ENCODE measurements at places on chromosomes 5 and 9.

GRCh38 chr5:181133610-181134231 is 2.8 kb upstream of the OR2V1 start:
- no peak for DNase-seq

DNA sequence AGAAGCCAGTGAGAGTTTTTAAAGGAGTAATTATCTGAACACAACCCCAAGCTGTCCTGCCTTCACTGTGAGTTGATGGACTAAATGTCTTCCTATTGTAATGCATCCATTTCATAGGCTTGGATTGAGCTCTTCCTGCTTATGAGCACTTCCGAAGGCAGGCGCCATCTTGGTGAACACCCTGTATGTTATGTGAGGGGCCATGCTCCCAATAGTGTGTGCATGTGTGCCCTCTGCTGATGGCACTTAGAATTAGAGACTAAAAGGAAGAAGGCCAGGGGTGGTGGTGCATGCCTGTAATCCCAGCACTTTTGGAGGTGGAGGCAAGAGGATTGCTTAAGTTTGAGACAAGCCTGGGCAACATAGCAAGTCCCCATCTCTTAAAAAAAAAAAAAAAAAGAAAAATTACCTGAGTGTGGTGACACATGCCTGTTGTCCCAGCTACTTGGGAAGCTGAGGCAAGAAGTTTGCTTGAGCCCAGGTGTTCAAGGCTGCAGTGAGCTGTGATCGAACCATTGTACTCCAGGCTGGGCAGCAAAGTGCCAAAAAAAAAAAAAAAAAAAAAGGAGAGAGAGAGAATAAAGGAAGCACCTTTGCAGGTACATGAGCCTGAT is 65.0 kb downstream of the C9orf152 start:
- DNase-seq: no peak

GRCh38 chr5:125484272-125484741 is 737.9 kb upstream of the ZNF608 start:
- DNase-seq: no peak

DNA sequence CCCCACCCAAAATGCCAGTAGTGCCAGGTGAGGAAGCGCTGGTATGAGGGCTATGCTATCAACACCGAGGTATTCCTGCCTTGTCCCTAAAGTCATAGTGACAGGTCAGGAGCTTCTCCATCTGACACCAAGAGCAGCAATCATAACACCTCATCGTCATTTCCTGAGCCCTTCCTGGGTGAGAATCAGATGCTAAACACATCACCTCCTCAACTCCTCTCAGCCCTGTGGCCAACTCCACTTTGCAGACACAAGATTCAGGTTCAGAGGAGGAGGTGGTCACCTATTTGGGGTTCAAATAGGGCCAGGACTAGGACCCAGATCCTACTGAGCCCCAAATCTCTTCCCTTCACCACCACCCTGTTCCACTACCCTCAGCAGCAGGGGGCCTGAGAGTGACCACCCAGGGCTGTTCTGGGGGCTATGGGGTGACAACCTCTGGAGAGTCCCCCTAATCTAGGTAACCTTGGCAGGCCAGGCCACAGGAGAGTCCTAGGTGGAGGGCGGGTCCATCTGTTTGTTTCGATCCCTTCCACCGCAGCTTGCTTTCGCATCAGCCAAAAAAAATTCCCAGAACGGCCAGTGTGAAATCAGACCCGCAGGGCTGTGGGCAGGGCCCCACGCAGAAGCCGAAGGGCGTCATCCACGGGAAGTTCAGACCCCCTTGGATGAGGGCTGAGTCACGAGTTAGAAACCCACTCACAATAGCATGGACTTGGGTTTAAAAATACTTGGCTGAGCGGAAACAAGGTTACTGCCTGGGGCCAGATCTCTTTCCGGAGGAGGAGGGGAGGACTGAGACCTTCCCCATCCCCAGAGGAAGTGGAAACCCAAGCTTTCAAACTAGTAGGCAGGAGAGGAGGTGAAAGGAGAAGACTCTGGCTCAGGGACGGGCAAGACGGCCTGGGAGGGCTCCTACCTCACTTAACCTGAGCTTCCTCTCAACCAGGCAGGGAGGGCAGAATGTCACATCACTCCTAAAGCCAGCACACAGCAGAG is 8.7 kb downstream of the STK10 start:
- DNase-seq: no peak

GRCh38 chr5:114097570-114097969 is 264.3 kb upstream of the KCNN2 start:
- DNase-seq: no peak

- DNase-seq: no peak
Measured at GRCh38 chr9:90838098-90838497, 36.5 kb downstream of the SYK start.

- DNase-seq: no peak
Measured at GRCh38 chr5:39867923-39868322, 443.1 kb upstream of the DAB2 start.

GRCh38 chr5:161093100-161093499 is 241.1 kb upstream of the ATP10B start:
- no peak for DNase-seq

- DNase-seq: peak; percentile 22
Measured at GRCh38 chr9:37302277-37302676, 120.2 kb upstream of the GRHPR start.

GRCh38 chr9:36959681-36960574 is 74.1 kb downstream of the PAX5 start:
- DNase-seq: no peak

- DNase-seq: no peak
Measured at GRCh38 chr9:84357275-84357674, 16.7 kb upstream of the SLC28A3 start.

DNA sequence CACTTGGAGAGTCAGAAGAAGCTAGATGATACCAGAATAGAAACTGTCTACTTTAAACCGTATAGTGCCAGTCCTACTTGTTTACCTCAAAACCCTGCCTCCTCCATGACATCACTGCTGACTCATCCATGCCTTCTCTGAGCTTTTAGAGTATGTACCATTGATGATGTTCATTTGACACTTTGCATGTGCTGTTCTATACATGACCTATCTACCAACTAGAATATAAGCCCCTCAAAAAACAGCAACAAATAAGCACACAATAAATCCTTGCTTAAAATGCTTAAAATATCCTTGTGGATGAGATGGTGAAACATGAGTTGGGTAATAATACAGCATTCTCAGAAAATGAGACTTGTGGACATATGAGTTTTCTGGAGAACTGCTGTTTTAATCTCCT is 2.6 kb downstream of the CTNNAL1 start:
- peak; percentile 62 for DNase-seq

GRCh38 chr5:139689631-139690063 is 41.5 kb downstream of the CXXC5 start:
- DNase-seq: no peak

- no peak for DNase-seq
Measured at GRCh38 chr9:89172398-89172797, 6.2 kb downstream of the SHC3 start.

GRCh38 chr5:37111426-37112382 is 137.5 kb downstream of the CPLANE1 start:
- peak; percentile 12 for DNase-seq

GRCh38 chr5:179975713-179976134 is 68.0 kb upstream of the TBC1D9B start:
- no peak for DNase-seq

DNA sequence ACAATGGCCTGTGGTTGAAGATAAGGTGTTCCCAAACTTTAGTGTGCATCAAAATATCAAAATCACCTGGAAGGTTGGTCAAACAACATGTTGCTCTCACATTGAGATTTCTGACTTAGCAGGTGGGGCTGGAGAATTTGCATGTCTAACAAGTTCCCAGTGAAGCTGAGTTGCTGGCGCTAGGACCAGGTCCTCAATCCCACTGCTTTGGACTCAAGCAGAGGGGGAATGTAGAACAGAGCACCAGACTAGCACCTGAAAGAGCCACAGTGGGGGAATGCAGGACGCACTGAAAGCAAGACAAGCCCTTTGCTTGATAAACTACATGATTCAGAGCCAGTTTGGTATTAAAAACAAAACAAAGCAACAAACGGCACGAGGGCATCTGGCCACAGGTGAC is 458.1 kb downstream of the MTRR start:
- no peak for DNase-seq
